Left lung (tissue), 14 donors: ENCODE measurements at places on chromosomes 7 and 10. TPM values are rescaled to one million over a fixed set of nuclear protein-coding genes. Genes with fewer than 3 reads are reported as not detected.

DNA sequence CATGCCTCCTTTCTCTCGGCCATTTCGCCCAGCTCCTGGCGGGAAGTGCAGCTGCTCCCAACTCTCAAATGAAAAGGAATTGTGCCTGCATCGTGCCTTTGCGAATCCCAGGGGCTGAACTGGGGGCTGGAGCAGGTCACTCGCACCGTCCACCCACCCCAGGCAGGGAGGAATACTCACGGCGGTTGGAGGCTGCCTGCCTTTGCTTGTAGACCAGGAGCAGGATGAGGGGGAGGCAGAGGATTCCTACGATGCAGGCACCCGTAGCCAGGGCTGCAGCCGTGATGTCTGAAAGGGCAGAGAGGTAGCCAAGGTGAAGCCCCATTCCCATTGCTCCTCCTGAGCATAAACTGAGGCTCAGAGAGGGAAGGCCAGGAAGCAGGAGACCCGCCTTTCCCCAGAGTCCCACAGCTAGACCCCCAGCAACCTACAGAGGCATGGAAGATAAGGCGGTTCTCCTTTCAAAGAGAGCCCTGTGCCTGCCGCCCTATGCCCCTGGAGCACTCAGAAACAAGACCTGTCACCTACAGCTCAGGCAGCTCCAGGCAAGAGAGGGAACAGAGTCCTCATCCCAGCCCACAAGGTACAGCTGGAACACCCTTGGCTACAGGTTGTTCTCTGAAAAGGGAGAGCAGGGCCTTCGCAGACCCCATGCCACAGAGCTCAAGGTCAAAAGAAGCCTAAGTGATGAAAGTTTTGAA lies 18.0 kb downstream of the VSIR start:
- no peak for DNase-seq

DNA sequence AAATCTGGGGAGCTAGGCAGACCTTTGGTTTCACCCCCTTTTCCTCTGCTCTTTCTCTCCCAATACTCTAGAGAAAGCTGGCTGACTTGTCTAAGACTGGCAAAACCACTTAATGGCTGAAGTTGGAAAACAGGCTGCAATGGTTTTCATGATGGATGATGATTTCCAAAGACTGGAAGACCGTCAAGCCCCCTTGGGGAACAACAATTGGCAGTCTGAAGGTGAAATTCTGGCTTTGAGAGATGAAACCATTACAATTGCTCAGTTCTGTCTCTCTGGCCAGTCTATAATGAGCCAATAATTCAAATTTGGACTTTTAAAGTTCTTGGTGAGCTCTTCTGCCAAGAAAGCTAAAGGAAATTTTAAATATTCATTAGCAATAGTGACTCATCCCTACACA lies 680.5 kb downstream of the PARD3 start:
- DNase-seq: no peak

PKD2L1 gene
- total RNA-seq: 0.37 TPM

KEL gene
- 0.58 TPM for total RNA-seq

ELAPOR2 gene
- total RNA-seq: 41.8 TPM
